ENCODE measurements at places on chromosomes 16 and 17.

DNA sequence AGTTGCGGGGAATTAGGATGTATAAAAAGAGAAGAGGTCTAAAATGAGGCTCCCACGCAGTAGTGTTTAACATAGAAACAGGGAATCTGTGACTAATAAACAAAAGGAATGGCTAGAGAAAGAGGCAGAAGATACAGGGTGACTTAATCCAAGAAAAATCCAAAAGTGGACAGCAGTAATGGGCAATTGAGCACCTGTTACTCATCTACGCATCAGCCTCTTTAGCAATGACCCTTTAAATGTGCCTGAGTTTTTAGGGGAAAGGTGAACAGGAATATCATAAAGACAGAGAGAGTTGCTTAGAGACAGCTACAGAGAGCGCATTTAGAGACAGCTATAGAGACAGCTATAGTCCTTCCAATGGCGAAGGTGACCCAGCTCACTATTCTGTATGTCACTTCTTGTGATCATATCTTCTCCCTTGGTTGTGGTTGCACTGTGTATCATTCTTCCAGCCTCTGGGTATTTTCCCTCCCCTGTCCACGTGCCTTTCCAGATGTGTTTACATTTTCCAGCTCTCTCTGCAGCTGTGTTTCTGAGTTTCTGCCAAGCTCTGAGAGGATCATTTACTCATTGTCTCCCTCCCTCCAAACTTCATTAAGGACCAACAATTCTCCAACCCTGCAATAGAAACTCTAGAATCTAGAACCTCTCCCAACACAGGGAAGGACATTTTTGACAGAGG is 61.5 kb downstream of the MYOCD start:
- no peak for DNase-seq

GRCh38 chr17:75755205-75755901 is 9.6 kb downstream of the GALK1 start:
- DNase-seq: no peak

- no peak for DNase-seq
These were observed 22.7 kb downstream of the SLC6A4 start for GRCh38 chr17:30212750-30213149.

GRCh38 chr17:74361230-74362068 is at the start of gene BTBD17:
BTBD17 (minus strand) TSS chr17:74361868; CDS start chr17:74361819, 49 bp downstream.
- DNase-seq: peak; percentile 81

GRCh38 chr16:26768385-26769010 is 298.2 kb upstream of the C16orf82 start:
- DNase-seq: no peak
